Camera-type eye (tissue), 1 donor: ENCODE measurements at places on chromosomes 4 and X. TPM values are rescaled to one million over a fixed set of nuclear protein-coding genes. Genes with fewer than 3 reads are reported as not detected.

Gene KLHL13
- total RNA-seq, result 36.2 TPM

Gene MAGEB17
- not detected for total RNA-seq

Gene C4orf36
- 3.7 TPM for total RNA-seq

Gene SUPT20HL1
- total RNA-seq, result not detected

Gene SEL1L3
- total RNA-seq, result 140 TPM

Gene PAK3
- total RNA-seq, result 31.3 TPM

Gene VCX2
- total RNA-seq, result not detected

Gene P2RY4
- total RNA-seq, result 0.82 TPM

Gene NOX1
- total RNA-seq, result 0.33 TPM

Gene NLRP2B
- total RNA-seq, result not detected

Gene SSX2B
- total RNA-seq, result not detected

Gene NDP
- total RNA-seq, result 13.5 TPM

Gene TSPAN7
- 58.6 TPM for total RNA-seq

Gene MAGEA3
- total RNA-seq, result not detected

Gene NAT8L
- 3.5 TPM for total RNA-seq

Gene MAGEA12
- total RNA-seq, result not detected

Gene KCNE5
- 3.9 TPM for total RNA-seq

Gene MAGEE2
- total RNA-seq, result 1.5 TPM

Gene DAPP1
- total RNA-seq, result 3.1 TPM

Gene VCX3B
- not detected for total RNA-seq

Gene MAD2L1
- total RNA-seq, result 5.8 TPM

Gene SMARCA5
- 94.2 TPM for total RNA-seq
